Tongue (tissue), 3 donors: ENCODE measurements at places on chromosomes 11 and 22.
A peak's percentile ranks its signal among the peaks of the same experiment; 100 is the strongest.

- DNase-seq = no peak
Measured at GRCh38 chr11:23519194-23519593, 658.9 kb upstream of the CCDC179 start.

DNA sequence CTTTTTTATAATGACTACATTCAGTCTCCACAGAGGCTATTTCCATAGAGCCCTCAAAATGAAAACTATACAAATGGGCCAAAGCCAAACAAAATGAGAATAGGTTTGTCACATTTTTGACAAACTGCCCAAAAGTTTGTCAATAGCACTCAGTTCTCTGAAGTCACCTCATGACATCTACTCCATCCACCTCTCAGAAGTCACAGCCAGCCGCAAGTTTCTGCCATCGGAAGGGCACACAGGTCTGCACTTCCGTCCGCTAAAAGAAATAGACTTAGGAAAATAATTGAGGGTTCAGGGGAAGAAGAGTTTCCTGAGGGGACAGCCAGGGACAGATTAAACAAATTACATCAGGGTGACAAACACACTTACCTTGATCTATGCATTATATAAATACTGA, 55.4 kb upstream of the JAM3 start:
- no peak for DNase-seq

GRCh38 chr11:24934733-24935439, 438.0 kb downstream of the LUZP2 start:
- DNase-seq = no peak

DNA sequence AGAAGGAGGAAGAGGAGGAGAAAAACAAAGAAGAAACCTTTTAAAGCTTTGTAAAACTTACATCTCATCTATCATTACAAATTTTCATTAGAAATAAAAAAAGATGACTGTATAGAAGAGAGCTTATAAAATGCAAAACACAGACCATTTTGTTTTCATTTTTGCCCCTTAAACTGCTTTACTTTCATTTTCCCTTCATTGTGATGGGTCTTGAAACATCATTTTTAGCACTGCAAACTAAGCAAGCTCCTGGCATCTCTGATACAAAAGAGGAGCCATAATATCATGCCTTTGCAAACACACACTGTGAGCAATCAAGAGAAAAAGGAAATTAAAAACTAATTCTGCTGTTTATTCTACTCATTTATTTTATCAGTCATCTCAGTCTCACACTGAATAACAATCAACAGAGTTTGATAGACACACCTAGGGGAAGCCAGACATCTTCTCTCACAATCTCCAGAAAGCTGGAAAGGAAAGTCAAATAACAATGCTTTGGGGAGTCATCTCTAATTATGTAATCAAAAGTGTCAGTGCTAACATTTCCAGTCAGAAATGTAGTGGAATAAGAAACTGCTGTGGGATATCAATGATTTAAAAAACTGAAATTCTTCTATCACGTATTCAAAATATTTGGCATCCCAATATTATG, 467.7 kb upstream of the FAT3 start:
- no peak for DNase-seq

GRCh38 chr11:113994077-113994954, 19.4 kb downstream of the HTR3A start:
- peak; percentile 53 for DNase-seq

- peak; percentile 77 for DNase-seq
Measured at GRCh38 chr22:28514321-28514821, 165.3 kb downstream of the TTC28 start.

DNA sequence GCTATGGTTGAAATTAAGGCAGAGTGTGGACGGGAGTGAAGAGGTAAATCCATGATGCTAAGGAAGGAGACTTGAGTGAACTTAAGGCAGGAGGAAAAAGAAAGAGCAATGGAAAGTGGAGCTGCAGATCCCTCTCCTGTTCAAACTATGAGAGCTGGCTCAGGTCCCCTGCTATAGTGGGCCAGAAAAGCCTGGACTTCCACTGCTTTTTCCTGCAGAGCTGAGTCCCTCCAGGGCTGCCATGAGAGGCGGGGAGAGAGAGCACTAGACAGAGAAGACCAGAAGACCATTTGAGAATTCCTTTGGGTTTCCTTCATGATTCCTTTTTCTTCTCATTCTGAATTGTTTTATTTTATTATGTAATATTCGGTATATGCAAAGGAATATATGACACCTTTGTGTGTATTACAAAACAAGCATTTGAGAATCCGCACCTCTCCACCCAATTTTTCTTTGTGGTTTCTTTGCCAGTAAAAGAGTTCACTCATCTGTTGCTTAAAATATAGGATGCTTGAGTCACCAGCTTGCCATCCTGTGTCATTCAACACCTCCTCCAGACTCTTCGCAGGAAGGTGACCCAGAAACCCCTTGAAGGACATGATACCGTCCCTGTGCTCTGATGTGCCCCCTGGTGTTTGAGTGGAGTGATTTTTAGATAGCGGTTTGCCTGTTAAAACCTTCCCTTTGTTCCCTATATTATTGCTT, 24.4 kb downstream of the SREBF2 start:
- DNase-seq = peak; percentile 58

GRCh38 chr22:19962909-19963806, 21.5 kb upstream of the TXNRD2 start:
- DNase-seq = peak; percentile 64

DNA sequence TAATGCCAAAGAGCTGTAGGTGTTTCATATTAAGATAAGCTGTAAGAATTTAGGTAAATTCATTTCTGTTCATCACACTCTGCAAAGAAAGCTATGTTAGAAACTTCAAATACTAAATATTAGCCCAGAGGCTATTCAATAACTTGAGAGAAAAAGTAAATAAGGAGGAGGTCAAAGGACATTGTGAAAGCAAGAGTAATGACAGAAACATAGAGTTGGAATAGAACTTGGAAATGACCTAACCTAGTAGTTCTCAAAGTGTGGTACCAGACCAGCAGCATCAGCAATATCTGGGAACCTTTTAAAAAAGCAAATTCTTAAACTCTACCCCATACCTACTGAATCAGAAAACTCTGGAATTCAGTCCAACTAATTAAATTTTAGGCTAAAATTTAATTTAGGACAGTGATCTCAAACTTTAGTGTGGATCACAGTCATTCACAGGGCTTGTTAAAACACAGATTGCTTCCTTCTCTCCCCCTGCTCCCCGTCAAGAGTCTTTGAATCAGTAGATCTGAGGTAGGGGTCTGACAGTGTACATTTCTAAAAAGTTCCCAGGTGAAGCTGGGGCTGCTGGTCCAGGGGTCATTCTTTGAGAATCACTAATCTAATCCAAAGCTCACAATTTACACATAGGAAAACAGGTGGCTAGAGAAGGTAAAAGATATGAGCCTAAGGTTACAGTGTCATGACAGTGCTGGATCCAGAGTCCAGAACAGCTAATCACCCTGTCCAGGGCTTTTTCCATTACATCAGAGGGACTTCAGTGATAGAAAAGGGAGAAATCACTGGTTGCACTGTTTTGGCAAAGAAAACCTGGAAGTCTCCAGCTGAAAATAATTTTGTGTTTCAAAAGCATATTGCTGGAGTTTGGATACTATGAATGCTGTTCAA, 241.1 kb downstream of the SOX6 start:
- no peak for DNase-seq

GRCh38 chr11:81444297-81444696, 1289.4 kb downstream of the FAM181B start:
- no peak for DNase-seq

- DNase-seq = peak; percentile 43
Measured at GRCh38 chr11:17277024-17277584, 565 bp downstream of the NUCB2 start.

GRCh38 chr11:75325713-75326438, 25.6 kb downstream of the ARRB1 start:
- no peak for DNase-seq

GRCh38 chr11:61034111-61034510, 62.6 kb downstream of the CD6 start:
- peak; percentile 56 for DNase-seq

DNA sequence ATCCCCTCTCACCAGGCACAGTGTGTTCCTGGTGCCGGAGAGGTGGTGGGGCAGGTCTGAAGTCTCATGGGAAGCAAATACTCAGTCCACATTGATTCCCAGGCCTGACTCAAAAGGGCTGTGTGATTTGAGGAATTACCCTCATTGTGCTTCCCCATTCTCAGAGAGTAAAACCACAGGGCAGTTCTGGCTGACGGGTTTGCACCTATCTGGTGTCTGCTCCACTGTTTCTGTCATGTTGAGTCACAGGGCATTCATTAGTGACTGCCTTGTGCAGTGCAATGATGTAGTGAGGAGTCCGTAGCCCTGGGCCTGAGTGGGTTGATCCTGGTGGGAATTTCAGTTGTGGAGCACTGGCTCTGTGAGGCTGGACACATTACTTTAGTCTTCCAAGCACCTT, 85.2 kb upstream of the ARHGAP20 start:
- no peak for DNase-seq

- DNase-seq = no peak
Measured at GRCh38 chr11:17799147-17799546, 64.6 kb downstream of the KCNC1 start.

DNA sequence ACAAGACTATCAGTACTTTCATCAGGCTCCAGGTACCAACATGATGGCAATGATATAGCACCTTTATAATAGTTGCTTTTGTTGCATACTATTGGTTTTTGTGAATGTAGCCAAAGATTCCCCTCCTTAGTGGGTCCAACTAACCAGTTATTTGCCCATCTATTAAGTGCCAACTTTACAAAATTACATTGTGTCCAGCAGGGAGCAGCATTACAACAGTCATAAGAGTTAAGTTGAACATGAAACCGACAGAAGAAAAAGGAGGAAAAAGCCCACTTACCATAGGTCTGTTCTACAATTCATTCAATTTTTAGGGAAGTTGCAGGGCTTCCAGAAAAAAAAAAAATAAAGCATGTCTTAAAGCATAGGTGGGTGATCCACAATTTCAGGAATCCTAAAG, 21.6 kb downstream of the IMMP1L start:
- DNase-seq = peak; percentile 31

GRCh38 chr11:65429724-65430405, 7.3 kb downstream of the NEAT1 start:
- DNase-seq = peak; percentile 67

DNA sequence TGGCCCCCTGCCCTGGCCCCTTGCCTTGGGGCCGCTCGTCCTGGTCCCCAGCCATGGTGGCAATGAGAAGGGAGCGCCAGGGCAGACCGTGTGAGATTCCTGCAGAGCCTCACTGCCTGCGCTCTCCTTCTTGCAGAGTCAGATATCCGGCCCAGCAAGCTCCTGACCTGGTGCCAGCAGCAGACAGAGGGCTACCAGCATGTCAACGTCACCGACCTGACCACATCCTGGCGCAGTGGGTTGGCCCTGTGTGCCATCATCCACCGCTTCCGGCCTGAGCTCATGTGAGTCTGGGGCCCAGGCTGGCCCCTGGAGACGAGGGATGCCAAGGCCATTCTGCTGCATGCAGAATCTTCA, 114.1 kb downstream of the MICAL2 start:
- DNase-seq = peak; percentile 49

- DNase-seq = peak; percentile 46
Measured at GRCh38 chr11:118939953-118940598, 14.3 kb upstream of the BCL9L start.

GRCh38 chr11:131824771-131825170, 454.4 kb downstream of the NTM start:
- no peak for DNase-seq

DNA sequence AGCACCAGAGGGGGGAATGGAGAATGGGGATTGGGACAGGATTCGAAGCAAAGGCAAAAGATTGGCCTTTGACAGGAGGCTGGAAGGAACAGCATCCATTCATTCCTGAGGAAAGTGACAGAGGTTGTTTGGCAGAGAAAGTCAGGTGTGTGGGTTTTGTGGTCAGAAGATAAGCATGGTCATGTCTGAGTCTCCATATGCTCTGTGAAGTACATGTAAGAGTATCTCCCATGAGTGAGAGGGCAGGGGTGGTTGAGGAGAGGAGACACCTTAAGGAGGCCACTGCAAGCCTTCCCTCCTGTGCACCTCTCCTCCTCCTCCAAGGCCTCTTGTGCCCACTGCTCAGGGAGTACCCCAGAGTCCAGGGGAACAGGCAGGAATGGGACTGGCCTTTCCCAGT, 1.9 kb upstream of the NLRP10 start:
- no peak for DNase-seq

DNA sequence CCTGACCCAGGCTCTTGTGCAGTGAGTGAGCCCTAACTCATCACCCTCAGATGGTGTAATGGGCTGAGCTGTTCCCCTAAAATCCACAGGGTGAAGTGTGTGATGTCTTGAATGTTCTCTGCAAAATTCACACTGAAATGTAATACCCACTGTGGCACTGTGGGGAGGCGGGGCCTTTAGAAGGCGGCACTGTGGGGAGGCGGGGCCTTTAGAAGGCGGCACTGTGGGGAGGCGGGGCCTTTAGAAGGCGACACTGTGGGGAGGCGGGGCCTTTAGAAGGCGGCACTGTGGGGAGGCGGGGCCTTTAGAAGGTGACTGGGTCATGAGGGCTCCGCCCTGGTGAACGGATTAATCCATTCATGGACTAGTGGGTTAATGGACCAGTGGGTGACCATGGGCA, 33.0 kb downstream of the CHID1 start:
- DNase-seq = no peak

GRCh38 chr11:27281740-27282590, 81.0 kb downstream of the CCDC34 start:
- DNase-seq = peak; percentile 49

GRCh38 chr11:35655856-35656255, 6.7 kb upstream of the TRIM44 start:
- DNase-seq = no peak

DNA sequence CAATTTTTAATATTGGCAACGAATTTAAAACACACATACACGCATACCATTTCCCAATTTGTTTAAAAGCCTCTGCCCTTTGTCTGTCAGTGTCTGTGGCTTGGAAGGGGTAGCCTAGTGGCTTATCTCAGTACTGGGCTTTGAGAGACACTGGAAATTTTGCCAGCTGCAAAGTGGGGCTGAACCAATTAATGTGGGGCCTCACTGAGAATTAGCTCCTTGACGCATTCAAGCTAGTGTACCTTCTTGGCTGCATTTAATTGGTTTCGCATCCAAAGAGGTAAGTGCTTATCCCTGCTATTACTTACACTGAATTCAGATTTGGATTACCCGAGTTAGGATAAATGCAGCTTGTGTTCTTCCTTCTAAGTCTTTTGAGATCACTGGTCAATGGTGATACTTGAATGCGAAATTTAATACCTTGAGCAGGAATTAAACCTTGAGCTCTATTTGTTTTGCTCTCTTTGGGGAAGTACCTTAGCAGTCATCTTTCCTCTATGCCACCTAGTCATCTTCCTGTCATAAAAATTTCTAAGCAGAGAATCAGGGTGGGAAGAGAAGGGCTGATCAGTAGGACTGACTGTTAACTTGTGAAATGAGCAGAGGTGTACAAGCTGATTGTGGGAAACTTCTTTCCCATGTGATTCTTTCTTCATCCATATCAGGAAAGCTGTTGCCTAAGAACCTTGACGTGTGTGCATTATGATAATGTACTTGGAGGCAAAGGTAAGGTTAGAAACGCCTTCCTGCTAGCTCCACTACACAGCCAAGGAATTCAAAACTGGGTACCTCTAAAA, 187.7 kb upstream of the E2F8 start:
- no peak for DNase-seq
